B cell (primary cell): ENCODE measurements at places on chromosomes 2 and 18. TPM values are rescaled to one million over a fixed set of nuclear protein-coding genes. Genes with fewer than 3 reads are reported as not detected.

DNA sequence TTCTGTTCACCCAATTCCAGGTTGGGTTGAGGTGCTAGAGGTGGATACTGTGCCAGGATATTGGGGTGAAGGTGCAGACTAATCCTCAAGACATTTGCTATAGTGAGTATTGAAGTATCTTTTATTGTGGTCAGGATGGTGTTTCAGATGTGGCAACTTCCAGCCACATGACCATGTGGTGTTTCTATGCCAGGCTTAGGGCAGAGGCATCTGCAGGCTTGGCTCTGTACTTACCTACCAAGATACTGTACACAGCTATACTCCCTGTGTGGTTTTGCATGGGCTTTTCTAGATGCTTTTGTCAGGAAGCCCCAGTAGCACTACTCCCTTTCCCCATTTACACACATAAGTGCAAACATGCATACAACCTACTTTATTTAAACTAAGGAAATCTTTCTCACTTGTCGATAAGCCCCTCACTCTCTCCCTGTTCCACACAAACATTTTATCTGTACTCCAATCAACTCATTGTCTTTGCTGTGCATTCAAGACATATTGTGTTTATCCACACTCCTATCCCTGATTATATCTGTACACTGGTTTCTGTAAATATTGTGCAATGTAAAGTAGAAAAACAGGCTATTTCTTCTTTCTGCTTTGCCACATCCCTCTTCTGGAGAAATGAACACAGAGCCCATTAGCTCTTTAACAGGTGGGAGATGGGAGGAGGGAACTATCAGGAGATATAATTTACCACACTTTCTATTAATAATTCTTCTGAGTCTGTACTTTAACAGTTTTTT, 12.3 kb downstream of the ARL6IP6 start:
- no peaks in the 10 kb centered on the region for H3K27me3 ChIP-seq
- H3K36me3 ChIP-seq: no peaks in the 10 kb centered on the region
- no peak overlapping the region for H3K27ac ChIP-seq
- no peak overlapping the region for H3K4me3 ChIP-seq
- peaks cover 7% of the 10 kb centered on the region for H3K4me1 ChIP-seq

DNA sequence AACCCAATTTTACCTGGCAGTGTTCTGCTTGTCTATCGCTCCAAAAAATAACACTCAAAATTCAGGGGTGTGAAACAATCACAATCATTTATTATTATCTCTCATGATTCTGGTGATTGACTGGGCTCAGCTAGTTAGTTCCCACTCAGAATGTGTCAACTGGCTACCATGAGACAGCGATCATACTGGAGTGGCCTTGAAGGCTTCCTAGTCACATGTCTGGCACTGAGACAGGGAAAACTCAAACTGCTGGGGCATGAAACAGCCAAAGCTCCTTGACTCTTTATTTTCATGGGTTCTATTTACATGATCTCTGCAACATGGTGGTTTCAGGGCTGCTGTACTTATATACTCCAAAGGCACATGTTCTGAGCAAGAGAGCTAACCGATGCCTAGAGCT, 6.2 kb upstream of the ANXA4 start:
- H3K27ac ChIP-seq: no peak overlapping the region
- H3K27me3 ChIP-seq: no peaks in the 10 kb centered on the region
- H3K4me3 ChIP-seq: no peak overlapping the region
- peaks cover 39% of the 10 kb centered on the region for H3K4me1 ChIP-seq

DNA sequence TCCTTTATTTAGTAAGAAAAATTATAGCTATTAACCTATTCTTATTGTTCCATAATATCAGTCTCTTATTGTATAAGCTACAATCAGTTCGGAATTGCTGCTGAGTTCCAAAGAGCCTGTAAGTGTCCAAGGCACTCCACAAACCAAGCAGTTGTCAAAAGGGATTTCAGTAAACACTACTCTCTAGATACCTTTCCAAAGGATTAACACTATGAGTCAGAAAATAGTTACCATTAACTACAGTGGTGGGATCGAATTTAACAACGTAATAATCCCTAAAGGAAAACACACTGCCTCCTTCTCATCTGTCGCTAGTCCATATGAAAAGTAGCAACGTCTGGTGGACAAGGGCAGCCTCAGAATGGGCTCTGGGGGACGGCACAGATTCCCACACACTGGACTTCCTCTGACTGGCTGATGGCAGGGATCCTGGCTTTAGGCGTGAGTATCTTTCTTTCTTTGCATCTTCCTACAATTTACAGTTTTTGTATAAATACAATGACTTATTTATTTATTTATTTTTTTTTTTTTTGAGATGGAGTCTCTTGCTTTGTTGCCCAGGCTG, 8.8 kb downstream of the TGFBRAP1 start:
- no peak for DNase-seq
- no peak overlapping the region for H3K4me3 ChIP-seq
- H3K4me1 ChIP-seq: no peaks in the 10 kb centered on the region
- H3K36me3 ChIP-seq: no peaks in the 10 kb centered on the region
- no peak overlapping the region for H3K27ac ChIP-seq
- no peaks in the 10 kb centered on the region for H3K27me3 ChIP-seq

DNA sequence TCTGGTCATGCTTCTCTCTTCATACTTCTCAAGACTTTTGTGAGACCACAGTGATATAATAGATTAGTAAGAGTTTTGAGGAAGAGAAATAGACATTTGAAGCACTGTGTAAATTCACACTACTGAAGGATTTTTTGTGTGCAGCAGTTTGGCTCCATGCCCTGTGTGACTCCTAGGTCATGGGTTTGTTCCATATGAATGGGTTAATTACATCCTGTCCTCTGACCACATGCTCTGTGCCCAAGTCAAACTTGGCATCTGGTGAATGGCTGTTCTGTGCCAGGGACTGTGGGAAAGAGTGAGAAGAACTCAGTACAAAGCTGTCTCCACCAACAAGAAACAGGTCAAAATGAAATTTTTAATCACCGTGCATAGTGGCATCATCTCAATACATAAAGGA, 304.0 kb downstream of the LNPK start:
- no peak overlapping the region for H3K4me3 ChIP-seq
- no peaks in the 10 kb centered on the region for H3K4me1 ChIP-seq
- H3K27ac ChIP-seq: no peak overlapping the region
- H3K27me3 ChIP-seq: no peaks in the 10 kb centered on the region

GRCh38 chr2:18540872-18541271, 19.6 kb downstream of the RDH14 start:
- no peak overlapping the region for H3K27ac ChIP-seq
- peaks cover under 1% of the 10 kb centered on the region for H3K4me1 ChIP-seq
- no peaks in the 10 kb centered on the region for H3K27me3 ChIP-seq
- no peak for DNase-seq
- H3K4me3 ChIP-seq: no peak overlapping the region

GRCh38 chr2:54370405-54371104, 85.6 kb upstream of the SPTBN1 start:
- H3K27me3 ChIP-seq: no peaks in the 10 kb centered on the region
- no peak overlapping the region for H3K4me3 ChIP-seq
- no peaks in the 10 kb centered on the region for H3K36me3 ChIP-seq
- no peak overlapping the region for H3K27ac ChIP-seq
- H3K4me1 ChIP-seq: no peaks in the 10 kb centered on the region

DNA sequence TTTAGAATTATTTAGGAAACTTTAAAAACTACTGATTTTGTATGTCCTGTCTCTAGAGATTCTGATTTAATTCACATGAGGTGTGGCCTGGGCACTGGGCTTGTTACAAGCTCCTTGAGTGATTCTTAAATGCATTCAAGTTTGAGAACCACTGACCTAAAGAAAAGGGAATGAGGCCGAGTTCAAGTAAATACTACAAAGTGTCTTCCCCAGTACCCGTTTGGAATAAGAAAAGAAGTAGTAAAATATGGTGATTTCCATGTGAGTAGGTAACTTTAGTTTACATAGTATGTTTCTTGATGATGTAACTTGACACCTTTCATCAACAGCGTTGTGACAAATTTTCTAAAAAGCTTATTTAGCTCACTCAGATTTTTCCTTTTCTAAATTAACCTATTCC, 1022.9 kb upstream of the NRXN1 start:
- no peaks in the 10 kb centered on the region for H3K27me3 ChIP-seq
- no peak overlapping the region for H3K4me3 ChIP-seq
- no peaks in the 10 kb centered on the region for H3K4me1 ChIP-seq
- DNase-seq: no peak
- no peak overlapping the region for H3K27ac ChIP-seq

DNA sequence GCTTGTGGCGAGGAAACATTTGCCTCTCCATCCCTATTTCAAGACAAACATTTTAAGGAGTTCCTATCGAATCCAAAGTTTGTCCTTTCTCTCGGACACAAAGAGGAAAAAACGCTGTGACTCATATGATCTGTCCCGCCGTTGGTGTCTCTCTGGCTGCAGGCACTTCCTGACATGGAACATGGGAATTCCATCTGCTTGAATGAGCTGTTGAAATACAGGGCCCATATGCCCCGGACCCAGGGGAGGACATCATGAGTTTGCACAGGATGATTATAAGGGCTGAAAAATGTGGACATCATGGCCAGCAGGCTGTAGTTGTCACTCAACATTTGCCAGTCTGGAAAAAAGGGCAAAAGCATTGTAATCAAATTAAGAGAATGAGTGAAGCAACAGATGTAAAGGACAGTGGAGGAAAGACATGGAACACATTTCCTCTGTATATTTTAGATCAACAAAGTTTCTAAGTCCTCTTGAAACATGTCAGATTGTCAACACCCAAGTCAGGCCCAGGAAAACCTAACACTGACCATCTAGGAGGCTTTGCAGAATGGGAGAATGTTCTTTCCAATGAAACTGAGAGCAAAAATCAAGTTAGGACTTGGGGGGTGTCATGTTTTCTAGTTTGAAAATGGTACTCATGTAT, 103.2 kb upstream of the SMIM21 start:
- H3K27me3 ChIP-seq: no peaks in the 10 kb centered on the region
- no peak overlapping the region for H3K4me3 ChIP-seq
- H3K4me1 ChIP-seq: no peaks in the 10 kb centered on the region
- H3K27ac ChIP-seq: no peak overlapping the region
- DNase-seq: no peak

GRCh38 chr18:79610461-79611039, 69.1 kb upstream of the CTDP1 start:
- no peak overlapping the region for H3K4me3 ChIP-seq
- no peaks in the 10 kb centered on the region for H3K4me1 ChIP-seq
- H3K27ac ChIP-seq: no peak overlapping the region
- no peak for DNase-seq

GRCh38 chr18:13366962-13367892, 148.7 kb downstream of the LDLRAD4 start:
- H3K4me3 ChIP-seq: no peak overlapping the region
- H3K36me3 ChIP-seq: no peaks in the 10 kb centered on the region
- no peak for DNase-seq
- peaks cover 9% of the 10 kb centered on the region for H3K4me1 ChIP-seq

DNA sequence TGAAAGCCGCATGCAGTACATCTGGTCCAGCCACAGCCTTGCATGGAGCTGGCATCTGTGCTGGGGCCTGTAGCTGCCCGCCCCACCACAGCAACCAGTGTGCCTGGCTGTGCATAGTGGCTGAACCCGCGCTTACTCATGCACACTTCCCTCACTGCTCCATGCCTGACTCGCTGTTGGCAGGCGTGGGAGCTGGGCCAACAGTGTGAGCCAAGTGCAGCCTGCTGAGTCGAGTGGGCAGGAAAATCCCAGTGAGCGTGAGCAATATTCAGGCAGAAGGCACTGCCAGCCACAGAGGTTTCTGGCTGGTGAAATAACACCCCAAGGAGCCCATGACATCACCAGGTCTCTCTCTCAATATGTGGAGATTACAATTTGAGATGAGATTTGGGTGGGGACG, 1674.1 kb upstream of the TMEFF2 start:
- no peak overlapping the region for H3K4me3 ChIP-seq
- DNase-seq: no peak
- no peak overlapping the region for H3K27ac ChIP-seq
- H3K36me3 ChIP-seq: no peaks in the 10 kb centered on the region
- no peaks in the 10 kb centered on the region for H3K4me1 ChIP-seq
- H3K27me3 ChIP-seq: no peaks in the 10 kb centered on the region

The DAW1 gene
- not detected in 2 replicates for total RNA-seq

The NLRC4 gene
- total RNA-seq: 0.78 and 0.94 TPM in 2 replicates

The TIGD1 gene
- total RNA-seq: 13.6 and 14.7 TPM in 2 replicates

The AMMECR1L gene
- total RNA-seq: 15.2 and 15.8 TPM in 2 replicates

The SH3RF3 gene
- 0.07 and 0.12 TPM in 2 replicates for total RNA-seq

The SLC4A3 gene
- total RNA-seq: not detected in 2 replicates

The TBR1 gene
- total RNA-seq: not detected in 2 replicates

The NMUR1 gene
- total RNA-seq: 0.10 TPM in 1 of 2 replicates, not detected in the other
